Esophagus squamous epithelium (tissue), 5 donors: ENCODE measurements at places on chromosomes 4 and X.

- no peak for DNase-seq
Measured at GRCh38 chr4:40421839-40422708, 86.9 kb downstream of the CHRNA9 start.

DNA sequence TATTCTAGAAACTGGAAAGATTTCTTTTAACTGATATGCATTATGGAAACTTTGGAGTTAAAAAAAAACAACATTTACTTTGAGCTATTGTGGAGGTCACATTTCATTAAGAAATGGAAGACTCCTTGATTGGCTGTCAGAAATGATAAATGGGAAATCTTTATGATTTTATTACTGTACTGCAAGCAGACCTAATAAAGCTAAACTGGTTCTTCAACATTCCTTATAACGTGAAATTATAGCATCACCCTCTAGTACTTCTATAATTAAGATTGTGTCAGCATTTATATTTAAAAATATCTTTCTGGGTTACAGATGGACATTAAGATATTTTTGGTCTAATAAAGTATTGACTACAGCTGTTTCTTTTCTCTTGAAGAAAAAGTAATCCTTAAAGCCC is 213.8 kb upstream of the PACRGL start:
- no peak for DNase-seq

- no peak for DNase-seq
Measured at GRCh38 chrX:662126-662525, 31.5 kb downstream of the SHOX start.

DNA sequence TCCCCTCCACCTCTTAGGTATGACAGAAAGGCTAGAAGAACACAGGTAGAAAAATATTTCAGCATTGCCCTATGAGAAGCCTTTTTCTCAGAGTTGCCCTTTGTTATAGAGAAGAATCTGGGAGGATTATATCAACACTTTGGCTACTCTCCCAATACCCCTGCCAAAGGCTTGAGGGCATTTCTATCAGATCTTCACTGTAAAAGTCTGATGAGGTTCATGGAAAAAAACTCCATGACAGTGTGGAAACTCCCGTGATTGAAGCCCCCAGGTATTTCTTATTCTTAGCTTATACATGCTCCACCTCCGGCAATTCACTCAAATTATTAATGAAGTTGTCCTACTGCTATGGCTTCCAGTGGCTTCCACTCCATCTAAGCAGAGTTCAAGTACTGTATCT is 753.6 kb downstream of the CENPC start:
- DNase-seq, result no peak

- no peak for DNase-seq
Measured at GRCh38 chr4:162356181-162356580, 192.4 kb upstream of the FSTL5 start.

DNA sequence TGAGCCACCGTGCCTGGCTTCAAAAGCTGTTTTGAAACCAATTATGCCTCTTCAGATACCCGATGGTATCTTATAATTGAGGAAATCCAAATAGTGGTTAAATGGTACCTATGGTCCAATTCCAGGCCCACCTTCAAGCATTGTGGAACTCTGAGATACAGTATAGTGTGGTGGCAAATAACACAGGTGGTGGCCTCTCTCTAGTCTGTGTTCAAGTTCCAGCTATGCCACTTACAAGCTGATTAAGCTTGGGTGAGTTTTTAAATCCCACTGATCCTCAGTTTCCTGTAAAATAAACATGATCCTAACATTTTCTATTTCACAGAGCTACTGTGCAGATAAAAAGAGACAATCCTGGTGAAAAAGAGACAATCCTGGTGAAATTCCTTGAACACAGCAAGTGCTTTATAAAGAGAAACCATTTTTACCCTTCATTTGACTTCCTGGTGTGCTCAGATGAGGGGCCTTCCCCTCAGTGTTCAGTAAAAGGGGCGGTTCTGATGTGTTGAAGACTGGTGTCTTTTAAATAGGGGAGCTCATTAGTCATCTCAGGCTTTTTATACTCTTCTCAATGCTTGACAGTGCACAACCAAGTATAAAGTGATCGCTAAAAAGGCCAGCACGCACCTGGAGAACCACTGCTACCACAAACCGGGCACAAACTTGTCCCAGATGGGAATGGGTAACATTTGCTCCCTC is 30.8 kb upstream of the CD40LG start:
- no peak for DNase-seq

- no peak for DNase-seq
Measured at GRCh38 chrX:119880076-119880475, 8.4 kb downstream of the NDUFA1 start.

DNA sequence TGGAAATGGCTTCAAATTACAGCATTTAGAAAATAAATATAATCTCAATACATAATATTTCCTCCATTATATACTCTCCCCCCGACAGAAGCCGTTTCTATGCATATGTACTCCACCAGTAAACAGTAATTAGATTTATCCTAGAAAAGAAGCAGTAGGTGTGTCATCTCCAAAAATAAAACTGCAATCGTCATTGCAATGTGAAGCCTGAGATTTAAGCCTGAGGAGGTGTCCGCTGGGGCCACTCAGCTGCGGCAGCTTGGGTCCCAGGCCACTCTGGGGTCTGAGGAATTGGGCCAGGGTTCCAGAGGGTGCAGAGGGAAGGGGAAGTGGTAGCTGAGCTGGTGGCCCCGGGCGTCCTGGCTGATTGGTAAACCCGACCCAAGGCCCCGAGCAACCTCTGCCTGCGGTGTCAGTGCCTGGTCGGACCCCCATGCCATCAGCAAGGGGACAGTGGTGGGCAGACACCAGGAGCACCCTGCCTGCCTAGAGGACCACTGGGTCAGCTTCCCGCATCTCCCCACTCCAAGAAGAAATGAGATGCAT is 7.8 kb upstream of the MXD4 start:
- DNase-seq, result no peak

GRCh38 chrX:33211356-33212260 is at the start of gene DMD:
DMD (minus strand) TSS chrX:33211549; CDS start chrX:33211312, 237 bp downstream.
- DNase-seq, result no peak

DNA sequence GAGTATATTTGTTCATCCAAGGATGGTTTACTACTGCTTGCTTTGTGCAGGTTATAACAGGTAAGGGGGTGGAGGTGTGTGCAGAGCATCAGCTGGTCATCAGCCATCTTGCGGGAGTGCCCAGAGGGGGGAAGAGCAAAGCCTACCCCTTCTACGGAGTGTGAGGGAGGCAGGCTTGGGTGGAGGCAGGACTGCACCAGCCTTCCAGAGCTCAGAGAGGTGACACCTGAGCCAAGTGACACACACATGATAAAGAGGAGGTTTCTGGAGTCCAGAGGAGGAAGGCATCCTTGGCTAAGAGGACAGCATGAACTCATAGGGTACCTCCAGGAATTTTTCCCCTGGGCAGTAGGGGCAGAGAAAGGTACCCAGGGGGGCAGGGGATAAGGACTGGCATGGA is 126.6 kb downstream of the TBL1X start:
- DNase-seq, result no peak
